ENCODE measurements at places on chromosomes 4 and X.

GRCh38 chr4:46894826-46895225, 14.2 kb downstream of the COX7B2 start:
- DNase-seq: no peak

GRCh38 chr4:6227412-6228157, 27.2 kb upstream of the JAKMIP1 start:
- no peak for DNase-seq

- no peak for DNase-seq
Observed at GRCh38 chr4:152734015-152734698, 45.4 kb downstream of the TIGD4 start.

GRCh38 chr4:6225469-6225868, 25.1 kb upstream of the JAKMIP1 start:
- no peak for DNase-seq

DNA sequence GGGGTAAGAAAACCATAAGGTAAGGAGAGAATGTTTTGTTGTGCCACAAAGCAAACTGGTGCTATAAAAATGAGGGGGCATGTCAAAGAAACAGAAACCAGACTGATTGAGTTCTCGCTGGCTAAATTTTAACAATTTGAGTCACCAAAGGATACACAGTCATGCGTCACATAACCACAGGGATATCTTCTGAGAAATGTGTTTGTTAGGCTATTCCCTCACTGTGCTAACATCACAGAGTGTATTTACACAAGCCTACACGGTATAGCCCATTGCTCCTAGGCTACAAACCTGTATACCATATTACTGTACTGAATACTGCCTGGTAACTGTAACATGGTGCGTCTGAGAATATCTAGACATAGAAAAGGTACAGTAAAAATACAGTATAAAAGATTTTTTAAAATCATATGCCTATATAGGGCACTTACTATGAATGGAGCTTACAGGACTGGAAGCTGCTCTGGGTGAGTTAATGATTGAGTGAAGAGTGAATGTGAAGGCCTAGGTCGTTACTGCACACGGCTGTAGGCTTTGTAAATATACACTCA, 50.1 kb downstream of the FBXW7 start:
- no peak for DNase-seq

DNA sequence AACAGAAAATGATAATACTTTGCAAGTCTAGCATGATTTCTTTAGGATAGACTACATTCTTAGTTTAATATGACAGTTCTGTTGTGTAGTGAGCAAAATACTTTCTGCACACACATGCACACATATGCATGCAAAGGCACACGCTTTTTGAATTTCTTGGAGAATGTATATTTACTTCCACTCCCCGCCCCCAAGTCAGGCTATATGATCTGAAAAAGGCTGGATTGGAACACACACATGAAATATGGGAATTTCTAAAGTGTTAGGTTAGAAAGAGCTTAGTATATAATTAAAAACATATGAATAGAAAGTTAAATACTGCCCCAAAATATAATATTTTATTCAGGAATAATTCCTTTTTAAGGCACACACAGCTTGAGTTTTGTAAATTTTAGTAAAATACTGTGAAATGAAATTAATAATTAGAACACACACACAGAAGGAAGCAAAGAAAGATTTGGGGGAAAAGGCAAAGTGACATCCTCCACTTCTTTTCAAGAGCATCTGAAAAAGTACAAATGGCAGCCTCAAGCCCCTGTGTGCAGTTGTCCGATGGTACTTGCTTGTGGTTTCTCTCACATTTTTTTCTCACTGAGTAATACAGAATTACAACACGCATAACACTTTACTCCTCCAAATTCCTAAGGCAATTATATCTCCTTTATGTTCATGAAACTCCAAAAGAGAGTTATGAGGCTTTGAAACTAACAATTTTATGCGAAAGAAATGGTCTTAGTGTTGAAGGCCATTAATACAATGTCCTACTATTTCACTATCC, 228.9 kb upstream of the ETNPPL start:
- DNase-seq: no peak

GRCh38 chr4:54433686-54434085, 204.6 kb downstream of the PDGFRA start:
- DNase-seq: no peak

DNA sequence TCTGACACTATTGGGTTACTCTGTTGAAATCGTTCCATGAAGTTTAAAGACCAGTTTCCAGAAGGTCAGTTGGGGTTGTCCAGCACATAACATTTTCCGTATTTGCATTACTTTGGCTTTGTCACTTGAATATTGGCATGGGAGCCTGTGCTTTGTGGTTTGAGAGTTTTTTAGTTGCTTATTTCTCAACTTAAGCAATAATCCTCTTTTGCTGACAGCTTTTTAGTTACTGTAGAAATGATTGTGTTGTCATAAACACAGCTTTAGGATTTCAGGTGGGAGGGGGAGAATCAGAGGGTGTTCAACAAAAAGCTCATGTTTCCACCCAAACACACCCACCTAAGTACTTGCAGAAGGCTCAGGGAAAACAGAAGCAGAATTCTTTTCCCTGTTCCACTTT, 210.7 kb upstream of the TLL1 start:
- no peak for DNase-seq

DNA sequence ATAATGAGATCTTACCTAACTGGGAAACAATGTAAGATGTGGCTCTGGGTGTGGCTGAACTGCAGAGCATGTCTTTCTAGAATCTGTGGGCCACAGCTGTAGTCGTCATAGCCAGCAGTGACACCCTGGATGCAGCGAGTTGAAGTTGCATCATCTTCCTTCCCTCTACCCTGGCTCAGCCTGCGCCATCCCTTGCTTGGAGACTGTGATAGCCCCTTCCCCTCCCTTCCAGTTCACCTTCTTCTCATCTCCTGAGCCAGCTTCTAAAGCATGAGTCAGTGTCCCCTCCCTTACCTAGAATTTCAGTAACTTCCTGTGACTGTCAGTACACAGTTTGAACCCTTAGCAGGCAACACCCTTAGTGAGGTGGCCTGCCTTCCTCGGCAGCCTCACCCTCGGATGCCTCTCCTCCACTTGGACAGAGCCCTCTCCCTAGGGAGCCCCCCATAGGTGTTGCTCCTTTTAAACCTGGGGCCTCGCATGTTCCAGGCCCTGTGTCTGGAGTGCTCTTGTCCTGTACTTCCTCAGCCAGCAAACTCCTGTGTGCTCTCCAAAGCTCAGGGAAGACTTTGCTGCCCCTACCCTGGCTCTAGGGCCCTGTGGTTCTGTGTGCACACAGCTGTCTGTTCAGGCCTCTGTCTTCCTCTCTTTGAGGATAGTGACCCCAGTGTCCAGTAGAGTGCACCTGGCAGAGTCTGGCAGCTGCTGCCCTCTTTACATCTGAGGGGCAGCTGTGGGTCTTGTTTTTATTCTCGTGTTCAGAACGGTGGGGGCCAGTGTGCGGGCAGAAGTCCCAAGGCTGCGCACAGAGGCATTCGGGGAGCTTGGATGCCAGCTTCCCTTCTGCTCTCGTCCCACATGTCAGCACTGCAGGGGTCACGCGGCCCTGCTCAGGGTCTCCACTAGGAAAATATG, 43.7 kb upstream of the TADA2B start:
- DNase-seq: no peak

GRCh38 chr4:121185960-121186359, 21.8 kb upstream of the TNIP3 start:
- no peak for DNase-seq

DNA sequence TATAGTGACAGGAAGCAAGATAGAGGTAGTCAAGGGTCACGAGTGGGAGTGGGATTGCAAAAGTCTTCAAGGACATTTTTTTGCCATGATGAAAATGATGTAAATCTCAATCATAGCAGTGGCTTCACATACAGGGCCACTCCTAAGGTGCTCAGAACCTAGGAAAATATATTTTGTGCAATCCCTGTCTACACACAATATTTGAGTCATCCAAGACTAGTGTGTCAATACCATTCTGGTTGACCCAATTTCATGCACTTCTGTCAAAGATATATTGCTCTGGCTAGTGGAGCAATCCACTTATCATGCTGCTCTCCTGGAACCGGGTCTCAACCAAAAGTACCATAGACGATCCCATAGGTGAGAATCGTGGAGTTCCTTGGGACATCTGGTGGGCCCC, 24.2 kb upstream of the XPNPEP2 start:
- no peak for DNase-seq

DNA sequence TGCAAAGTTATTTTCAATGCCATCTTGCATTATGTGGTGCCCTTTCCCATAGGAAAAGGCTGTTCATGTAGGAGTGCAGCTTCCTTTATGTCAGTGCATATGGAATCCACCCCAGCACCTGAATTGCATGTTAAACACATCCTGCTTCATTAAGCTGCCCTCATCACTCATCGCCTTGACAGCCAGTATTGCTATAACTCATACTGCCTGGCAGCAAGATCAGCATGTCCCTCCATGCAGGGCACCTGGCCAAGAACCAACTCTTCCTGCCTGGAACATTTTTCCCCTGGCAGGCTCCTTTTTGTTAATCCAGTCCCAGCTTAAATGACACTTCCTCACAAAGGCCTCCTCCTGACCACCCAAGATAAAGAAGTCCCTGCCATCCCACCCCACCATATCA, 23.5 kb upstream of the CA5B start:
- DNase-seq: no peak

DNA sequence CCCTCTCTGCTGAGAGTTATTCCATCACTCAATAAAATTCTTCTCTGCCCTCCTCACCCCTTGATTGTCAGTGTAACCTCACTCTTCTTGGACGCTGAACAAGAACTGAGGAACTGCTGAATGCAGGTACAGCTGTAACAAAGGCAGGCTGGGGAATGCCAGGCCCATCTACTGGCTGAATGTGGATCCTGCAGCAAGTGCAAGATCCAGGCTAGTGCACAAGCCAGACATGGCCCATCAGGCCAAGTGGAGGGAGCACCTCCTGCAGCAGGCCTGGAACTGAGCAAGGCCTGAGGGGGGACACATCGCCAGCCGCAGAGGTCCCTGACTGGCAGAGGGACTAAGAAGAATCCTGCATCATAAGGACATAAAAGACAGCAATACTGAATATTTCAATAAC, 411.8 kb upstream of the PCDH10 start:
- no peak for DNase-seq

DNA sequence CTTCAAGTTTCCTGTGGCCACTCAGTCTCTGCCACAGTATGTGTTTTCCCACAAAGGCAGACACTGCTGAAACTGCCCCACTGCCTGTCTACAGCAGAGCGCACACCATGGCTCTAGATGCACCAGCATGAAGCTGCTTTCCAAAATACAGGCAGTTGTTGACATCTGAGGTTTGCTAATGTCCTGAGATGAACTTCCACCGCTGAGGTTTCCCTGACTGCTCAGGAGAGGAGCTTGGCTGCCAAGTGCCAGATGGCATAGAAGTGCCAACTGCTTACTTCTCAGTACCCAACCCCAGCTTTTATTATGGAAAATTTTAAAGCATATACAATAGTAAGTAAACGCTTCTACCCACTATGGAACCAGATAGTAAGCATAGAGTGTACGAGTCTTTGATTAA, 61.0 kb upstream of the EXOC1L start:
- DNase-seq: no peak

GRCh38 chr4:167218022-167218608, 16.2 kb downstream of the SPOCK3 start:
- DNase-seq: no peak

DNA sequence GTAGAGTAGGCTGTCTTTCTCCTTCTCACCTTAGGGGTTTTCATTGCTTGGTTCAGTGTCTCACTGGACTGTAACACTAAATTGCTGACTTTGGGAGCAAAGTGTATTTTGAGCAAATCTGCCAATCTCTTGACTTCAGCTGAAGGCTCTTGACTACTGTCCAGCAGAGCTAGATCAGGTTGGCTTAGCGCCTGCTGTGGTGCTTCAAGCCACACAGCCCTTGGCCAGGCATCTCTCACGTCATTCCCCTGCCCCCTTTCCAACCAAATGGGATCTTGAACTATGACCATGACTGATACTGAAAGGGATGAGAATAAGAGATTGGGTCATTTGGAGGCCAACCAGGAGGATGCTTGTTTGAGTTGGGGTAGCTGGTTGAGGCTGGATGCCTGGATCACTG, 4.8 kb downstream of the SLC16A2 start:
- DNase-seq: no peak

Data from NCI-H187 treated with DMSO at 0.1 percent for 48 hours (cell line).